RWPE1 (cell line): ENCODE measurements at places on chromosomes 4 and X.

GRCh38 chrX:66023385-66024091 lies 16.3 kb downstream of the VSIG4 start:
- DNase-seq = no peak

DNA sequence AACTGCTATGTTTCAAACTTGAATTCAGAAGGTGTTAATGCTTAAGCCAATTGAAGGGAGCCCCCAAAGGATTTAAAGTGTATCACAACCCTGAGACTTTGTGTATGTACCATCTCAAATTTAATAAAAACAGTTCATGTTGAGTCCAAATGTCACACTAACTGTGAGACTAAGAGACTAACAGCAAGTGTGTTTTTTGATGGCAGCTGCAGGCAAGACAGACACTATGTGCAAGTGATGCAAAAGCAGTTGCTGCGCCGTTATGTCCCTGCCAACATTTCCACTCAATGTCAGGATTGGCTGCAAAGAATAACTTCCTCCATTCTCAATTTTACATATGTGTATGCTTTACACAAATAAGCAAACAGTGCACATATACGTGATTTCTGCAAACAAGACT lies 594.6 kb downstream of the IL15 start:
- DNase-seq = no peak

DNA sequence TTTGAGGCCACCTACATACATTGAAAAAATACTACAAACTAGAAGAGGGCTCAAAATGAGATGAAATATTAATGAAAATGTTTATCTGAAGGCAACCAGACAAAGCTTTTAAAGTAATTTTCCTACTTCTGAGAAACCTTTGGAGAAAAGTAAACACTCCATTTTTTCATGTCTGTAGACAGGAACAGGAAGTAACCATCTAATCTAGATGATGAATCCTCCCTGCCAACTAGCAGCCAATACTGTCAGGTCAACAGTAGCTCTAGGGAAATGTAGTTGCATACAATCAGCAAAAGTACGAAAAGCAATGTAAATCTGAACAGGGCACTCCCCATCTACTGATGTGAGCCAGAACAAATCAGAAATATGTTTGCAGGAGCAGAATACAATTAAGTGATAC lies 49.0 kb downstream of the AMMECR1 start:
- DNase-seq = no peak

DNA sequence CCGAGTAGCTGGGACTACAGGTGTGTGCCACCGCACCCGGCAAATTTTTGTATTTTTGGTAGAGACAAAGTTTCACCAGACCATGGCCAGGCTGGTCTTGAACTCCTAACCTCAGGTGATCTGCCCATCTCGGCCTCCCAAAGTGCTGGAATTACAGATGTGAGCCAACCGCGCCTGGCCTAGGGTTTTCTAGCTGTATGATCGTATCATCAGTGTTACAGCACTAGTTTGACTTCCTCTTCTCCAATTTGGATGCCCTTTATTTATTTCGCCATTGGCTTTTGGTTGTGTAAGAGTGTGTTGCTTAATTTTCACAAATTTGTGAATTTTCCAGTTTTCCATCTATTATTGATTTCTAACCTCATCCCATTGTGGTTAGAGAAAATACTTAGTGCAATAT lies 5.2 kb downstream of the TKTL1 start:
- DNase-seq = no peak

GRCh38 chrX:128309311-128309710 lies 257.1 kb upstream of the ACTRT1 start:
- no peak for DNase-seq

DNA sequence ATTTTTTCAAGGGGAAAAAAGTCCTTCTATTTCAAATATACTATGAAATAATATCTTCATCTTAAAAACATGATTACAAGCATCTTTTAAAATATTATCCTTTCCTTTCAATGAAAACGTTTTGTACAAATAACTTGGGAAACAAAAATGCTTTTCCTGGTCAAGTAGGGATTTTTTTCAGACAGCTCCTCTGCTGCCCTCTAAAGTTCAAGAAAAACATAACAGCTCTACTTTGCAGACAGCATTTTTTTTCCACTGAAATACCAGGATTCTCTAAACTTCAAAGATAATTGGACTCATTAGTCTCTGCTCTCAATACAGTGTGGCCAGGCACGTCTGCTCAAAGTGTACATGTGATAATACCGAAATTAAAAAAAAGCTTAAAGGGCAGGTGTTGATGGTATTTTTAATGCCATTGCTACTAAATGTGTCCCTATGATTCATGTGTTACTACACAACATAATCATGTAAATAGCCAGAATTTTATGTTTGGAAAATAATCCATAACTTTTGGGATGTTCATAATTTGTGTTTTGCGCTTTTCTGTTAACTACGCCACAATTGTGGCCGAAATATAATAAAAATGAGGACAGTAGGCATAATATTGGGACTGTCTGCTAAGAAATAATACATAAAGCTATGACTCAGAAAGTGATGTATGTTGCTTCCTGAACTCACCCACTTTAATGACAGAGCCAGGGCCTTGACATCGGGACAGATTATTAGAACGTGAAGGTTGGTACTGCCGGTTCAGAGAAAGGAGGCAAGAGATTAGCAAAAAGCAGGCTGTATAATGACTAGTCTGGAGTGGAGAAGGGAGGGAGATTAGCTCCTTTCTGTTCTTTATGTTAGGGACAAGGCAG lies 478.9 kb downstream of the KCNIP4 start:
- peak; percentile 12 for DNase-seq

DNA sequence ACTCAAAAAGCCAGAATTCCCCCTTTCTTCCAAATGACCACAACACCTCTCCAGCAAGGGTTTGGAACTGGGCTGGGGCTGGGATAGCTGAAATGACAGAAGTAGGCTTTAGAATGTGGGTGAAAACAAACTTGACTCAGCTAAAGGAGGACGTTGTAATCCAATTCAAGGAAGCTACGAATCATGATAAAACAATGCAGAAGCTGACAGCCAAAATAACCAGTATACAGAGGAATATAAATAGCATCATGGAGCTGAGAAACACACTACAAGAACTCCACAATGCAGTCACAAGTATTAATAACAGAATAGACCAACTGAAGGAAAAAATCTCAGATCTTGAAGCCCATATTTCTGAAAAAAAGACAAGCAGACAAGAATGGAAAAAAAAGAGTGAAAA lies 95.8 kb upstream of the TET2 start:
- DNase-seq = no peak

DNA sequence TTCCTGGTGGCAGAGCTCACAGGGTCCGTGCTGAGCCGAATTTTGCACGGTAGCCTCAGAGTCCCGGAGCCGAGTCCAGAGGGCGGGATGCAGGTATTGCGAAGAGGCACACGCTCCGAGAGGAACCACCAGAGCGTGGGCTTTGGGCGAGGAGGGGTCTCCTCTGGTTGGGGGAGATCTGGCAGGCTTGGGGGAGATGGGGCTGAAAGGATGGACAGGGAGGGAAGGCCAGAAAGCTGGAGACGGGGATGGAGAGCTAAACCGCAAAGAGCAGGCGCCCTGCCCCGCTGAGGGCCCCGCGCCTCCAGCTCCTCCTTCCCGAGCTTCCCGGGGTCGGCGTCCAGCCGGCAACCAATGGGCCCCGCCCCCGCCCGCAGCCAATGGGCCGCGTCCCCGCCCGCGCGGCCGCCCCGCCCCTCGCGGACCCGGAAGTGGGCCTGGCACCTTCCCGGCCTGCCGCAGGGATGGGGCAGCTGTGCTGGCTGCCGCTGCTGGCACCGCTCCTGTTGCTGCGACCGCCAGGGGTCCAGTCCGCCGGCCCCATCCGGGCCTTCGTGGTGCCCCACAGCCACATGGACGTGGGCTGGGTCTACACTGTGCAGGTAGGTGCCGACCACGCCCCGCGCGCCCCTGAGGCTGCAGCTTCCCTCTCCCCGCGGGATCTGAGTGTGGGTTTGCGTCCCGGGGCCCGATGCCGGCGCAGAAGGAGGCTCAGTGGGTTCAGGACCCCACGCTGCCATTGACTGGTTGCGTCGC lies at the start of gene MAN2B2:
Gene MAN2B2, plus strand, starts transcription at position 443 of the 756 bp plus-strand sequence. Its CDS starts 22 bp downstream, at position 465.
- DNase-seq = peak; percentile 86

DNA sequence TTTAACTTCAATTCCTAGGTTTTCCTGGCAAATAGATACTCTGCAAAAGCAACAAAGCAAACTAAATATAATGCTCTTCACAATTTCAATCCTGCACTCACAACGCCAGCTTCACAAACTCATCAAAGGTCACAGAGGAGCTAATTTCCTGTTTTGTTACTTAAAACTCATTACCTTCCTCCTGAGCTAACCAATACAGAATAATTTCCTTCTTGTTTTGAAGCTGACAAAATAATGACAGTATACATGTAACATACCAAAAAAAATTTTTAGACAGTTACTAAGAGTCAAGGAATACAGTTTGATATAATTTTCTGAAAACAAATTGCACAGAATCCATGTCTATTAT lies 17.9 kb downstream of the CNOT6L start:
- DNase-seq = no peak

DNA sequence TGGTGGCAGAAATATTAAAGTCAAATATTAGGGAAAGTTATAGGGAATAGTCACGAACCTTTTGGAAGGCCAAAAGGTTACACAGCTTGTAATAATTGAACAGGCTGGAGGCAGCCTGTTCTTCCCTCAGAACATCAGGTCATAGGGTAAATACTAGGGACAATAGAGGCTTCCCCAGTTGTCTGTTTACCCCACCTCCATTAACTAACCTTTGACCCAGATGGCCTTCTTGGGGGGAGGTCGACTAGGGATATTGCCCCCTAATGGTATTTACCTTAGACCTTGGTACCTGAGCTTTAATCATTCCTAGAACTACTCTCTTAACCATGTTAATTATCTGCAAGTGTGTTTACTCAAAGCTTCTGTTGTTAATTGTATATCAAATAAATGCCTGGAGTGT lies 26.0 kb downstream of the C4orf17 start:
- no peak for DNase-seq

- DNase-seq = no peak
These were observed 180.6 kb downstream of the OPHN1 start for GRCh38 chrX:68252664-68253063.

- DNase-seq = peak; percentile 12
These were observed 50.5 kb upstream of the FAM47C start for GRCh38 chrX:36957425-36958328.

- DNase-seq = peak; percentile 13
These were observed 242.9 kb upstream of the GK2 start for GRCh38 chr4:79650794-79651431.

DNA sequence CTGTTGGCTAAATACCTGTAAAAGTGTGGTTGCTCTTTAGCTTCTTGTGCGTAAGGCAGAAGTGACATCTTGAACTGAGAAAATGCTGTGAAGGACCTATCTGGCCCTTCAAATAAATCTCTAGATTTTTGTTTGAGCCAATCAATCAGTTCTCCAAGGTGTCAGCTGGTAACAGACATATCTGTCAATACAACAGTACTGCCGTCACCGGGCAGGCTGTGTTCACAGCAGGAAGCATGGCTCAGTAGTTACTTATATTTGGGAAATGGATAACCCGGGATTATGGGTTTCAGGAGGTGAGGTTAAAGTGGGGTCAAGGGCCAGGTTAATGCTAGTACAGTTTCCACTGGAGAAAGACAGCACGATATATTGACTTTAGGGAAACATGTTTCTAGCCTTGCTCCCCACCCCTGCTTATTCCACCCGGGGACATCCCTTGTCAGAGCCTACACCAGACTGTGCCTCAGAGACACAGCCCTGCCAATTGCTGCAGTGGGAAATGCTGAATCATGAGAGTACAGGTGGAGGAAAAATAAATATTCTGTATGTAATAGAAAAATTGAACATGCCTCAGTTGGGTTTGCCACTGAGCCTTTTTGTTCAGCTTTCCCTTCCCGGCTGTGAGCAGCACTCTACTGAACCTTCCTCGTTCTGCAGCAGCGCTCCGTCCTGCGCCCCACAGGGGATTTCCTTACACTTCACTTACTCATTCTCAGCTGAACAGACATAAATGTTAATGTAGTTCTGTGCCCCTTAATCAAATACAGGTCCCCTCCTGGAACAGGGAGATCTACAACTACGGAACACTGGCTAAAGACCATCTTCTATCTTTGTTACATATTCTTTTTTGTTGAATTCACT lies 121.1 kb downstream of the MGST2 start:
- no peak for DNase-seq

GRCh38 chr4:152935631-152936445 lies at the start of gene FHDC1:
FHDC1 (plus strand) TSS chr4:152936323; CDS start chr4:152943058, 6,735 bp downstream.
- DNase-seq = peak; percentile 79

GRCh38 chrX:19740744-19741143 lies 146.7 kb downstream of the SH3KBP1 start:
- no peak for DNase-seq

DNA sequence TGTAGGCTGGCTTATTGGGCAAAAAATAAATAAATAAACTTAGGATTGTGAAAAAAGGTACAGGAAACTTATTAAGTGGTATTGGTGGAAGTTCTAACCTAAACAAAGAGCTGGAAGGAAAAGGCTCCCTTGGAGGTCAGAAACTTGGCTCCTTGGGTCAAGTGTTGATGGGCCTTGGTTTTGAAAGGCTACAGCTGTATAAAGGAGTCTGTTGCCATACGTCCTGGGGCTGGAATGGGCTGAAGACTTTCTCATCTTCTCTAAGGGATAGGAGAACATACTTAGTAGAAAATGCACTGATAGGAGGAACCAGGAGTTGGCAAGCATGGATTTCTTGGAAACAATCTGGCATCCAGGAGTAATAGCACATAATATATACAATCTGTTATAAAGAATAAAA lies 56.6 kb downstream of the PDLIM5 start:
- no peak for DNase-seq

GRCh38 chr4:61468024-61468720 lies 268.0 kb downstream of the ADGRL3 start:
- peak; percentile 78 for DNase-seq

DNA sequence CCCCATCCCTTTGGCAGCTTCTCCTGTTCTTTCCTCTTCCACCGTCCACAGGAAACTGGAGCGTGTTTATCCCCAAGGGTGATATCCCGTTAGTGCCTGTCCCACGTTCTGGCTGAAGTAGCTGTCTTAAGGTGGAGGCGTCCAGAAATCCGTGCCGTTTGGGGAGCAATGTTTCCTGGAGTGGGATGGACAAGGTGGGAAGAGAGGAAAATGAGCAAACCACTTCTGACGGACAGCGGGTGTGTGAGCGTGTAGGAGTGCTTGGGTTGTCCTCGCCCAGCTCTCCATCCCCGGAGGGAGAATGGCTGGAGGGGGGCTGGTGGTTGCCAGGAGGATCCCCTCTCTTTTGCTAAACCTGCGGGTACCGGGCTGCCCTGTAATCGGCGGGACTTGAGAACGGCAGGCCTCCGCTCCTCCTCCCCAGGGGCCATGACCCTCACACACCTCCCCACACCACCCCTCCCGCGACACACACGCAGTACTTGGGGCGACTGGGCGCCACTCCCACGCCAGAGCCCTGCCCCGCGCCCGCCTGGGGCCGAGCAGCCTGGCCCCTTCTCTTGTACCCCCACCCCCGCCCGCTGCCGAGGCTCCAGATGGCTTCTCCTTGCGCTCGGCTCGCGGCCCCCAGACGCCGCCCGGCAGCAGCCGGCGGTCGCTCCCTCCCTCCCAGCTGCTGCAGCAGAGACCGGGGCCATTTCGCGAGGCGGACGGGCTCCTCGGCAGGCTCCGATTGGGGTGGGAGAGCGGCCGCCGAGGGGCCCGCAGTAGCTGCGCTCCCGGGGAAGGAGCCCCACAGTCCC lies 13.9 kb upstream of the PRDM8 start:
- no peak for DNase-seq

- DNase-seq = no peak
These were observed 62.7 kb upstream of the FAM47B start for GRCh38 chrX:34879886-34880285.
